ENCODE measurements at places on chromosomes 1 and 21.

DNA sequence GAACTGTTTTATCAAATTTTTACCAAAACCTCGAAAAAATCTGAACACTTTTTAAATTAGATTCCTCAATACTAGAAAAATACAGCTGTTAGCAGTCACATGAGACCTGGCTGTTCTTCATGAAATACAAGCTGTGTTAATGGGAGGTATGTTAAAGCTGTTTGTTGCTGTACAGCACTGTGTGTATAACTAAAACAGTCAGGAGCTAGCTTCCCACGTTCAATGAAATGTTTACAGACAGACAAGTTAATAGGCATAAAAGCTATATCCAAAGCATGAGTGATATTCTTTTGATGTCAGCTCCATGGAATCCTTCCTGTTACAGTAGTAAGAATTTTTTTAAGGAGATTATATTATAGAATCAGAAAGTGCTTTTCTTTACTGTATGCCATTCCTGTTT lies 223.2 kb upstream of the FOXD3 start:
- DNase-seq, result no peak

- peak; percentile 17 for DNase-seq
These were observed 6.8 kb downstream of the KCNH1 start for GRCh38 chr1:211127166-211127565.

- DNase-seq, result no peak
These were observed 91.5 kb downstream of the ST6GALNAC5 start for GRCh38 chr1:76958828-76959227.

DNA sequence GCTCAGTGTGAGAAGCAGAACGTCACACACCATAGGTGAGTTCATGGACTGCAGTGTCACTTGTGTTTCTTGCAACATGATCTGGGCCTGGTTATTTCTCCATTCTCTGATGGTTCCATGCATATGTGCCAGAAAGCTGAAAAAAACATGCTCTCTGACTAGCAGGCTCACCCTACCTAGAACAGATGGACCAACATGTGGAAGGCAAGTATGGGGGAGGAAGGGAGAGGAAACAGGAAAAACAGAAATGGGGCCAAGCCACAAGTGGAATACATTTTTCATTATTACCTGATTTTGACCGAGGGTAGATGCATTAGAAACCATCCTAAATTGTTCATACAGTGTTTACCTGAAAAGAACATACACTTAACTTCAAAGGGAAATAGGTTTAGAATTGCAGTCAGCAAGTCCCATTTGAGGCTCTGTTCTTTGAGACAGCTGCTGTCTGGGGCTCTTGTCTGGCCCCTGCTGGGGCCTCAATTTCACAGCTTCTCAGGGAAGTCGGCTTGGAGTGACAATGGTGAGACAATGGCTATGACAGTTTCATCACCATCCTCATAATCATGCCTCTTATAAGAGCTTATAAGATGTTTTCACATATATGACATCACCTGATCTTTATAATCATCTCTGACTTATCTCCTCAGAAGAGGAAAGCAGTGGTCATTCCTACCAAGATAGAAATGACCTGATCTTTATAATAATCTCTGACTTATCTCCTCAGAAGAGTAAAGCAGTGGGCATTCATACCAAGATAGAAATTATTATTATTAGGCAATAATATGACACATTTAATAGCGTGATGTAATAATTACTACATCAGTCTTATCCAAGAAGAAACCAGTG lies 327.3 kb downstream of the SIPA1L2 start:
- peak; percentile 62 for DNase-seq

DNA sequence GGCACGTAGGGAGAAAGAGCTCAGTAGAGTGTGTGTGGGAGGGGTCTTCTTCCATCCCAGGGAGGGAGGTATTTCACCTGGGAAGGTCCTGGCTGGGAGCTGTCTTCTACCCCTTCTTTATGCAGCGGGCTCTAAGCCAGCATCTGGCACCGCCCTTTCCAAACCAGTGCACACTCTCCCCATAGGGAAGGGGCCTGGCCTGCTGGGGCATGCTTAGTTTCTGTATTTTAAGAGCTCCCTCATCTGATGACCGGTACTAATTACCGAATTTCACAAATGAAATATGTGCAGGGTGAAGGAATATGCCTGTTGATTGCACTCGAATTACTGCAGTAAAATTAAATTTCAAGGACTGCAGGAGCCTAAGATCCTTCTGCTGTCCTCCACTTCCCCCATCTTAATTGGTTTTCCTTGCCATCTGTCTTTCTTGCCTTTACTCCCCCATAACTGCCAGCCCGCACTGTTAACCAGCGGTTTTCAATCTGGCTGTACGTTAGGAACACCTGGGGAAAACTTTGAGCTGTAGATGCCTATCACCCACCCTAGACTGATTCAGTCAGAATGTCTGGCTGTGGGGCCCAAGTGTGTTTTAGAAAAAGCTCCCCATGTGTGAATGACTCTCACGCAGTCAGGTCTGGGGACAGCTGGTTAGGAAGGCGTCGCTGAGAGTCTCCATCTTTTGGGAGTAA lies 20.1 kb downstream of the GALNT2 start:
- no peak for DNase-seq

- no peak for DNase-seq
These were observed 96.6 kb downstream of the PTPN14 start for GRCh38 chr1:214454569-214455396.

DNA sequence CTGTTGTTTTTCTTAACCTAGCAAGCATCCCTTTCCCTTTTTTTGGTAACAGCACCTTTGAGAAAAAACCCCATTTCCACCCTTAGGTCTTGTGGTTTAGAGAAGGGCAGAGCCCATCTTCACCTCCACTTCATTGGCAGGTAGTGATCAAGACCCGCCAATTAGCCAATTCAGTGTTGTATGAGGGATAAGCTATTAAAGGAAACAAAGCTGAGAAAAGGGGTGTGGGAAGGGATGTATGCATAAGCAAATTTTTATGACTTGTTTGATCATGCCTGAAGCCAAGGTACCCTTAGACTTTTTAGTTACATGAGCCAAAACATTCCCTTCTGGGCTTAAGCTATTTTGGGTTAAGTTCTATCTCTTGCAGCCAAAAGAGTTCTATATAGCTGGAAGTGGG lies 3.6 kb upstream of the ZNF697 start:
- no peak for DNase-seq

DNA sequence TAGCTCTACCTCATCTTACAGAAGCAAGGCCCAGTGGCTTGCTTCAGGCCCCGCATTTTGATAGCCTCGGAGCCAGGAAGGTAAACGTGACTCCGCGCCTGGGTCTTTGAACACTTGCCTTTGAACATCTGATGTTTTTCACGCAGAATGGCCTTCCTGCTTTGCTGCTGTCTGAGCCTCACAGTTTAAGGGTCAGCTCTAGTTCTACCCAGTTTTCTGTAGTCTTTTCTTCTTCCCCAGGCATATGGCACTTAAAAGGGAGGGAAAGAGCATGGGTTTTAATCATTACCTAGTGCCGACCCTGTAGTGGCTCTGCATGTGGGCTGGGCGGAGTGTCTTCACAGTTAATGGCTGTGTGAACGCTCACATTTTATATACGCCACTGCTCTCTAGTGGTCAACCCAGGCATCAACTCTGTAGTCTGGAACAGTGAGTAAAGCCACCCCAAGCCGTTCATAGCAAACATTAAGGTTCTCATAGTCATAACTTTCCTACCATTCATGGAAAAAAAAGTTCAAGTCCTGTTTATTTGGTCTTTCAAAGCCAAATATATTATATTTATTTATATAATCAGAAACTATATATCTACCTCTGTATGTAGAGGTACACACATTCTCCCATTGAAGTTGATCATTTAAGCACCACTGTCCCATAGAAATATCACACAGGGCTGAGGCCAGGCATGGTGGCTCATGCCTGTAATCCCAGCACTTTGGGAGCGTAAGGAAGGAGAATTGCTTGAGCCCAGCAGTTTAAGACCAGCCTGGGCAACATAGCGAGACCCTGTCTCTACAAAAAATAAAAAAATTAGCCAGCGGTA lies 78.1 kb downstream of the IER5 start:
- DNase-seq, result peak; percentile 91

DNA sequence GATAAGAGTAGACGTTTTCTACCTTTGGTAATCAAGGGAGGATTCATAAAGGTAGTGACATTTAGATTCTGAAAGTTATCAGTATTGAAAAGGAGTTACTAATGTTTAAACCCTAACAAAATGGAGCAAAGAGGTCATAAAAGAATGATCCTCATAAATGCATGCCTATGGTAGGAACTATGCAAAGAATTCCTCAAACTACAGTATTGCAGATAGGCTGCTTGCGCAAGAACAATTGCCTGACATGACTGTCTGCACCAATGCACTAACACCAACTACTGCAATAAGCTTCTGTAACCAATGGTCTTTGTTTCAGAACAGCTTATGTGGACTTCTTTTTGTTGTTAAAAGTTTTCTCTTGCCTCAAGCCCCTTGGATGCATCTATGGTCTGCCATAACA lies 597.3 kb upstream of the ADGRL4 start:
- DNase-seq, result no peak

GRCh38 chr1:160401487-160401805 lies 1.1 kb downstream of the VANGL2 start:
- peak; percentile 34 for DNase-seq
